ENCODE measurements at places on chromosomes 12 and 14.

GRCh38 chr14:58812050-58812910 lies 174.5 kb downstream of the DACT1 start:
- no peak for DNase-seq

DNA sequence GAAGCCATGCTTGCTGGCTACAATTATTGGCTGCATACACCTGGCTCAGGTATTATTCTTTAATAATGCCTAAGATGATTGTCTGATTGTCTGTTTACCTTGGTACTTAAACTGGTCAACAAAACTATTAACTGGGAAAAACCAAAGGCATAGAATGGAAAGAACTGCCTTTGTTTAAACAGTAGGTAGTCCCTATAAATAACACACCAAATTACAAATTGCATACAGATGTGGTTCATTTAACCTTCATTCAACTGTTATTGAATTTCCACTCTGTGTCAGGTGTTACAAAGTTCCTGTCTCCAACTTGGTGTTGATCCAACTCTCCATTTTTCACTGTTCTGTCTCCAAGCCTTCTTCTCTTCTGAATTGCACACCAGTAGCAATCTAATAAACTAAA lies 79.8 kb upstream of the FSCB start:
- DNase-seq, result no peak

- DNase-seq, result peak; percentile 51
Measured at GRCh38 chr12:71440763-71441748, 1.5 kb downstream of the LGR5 start.

DNA sequence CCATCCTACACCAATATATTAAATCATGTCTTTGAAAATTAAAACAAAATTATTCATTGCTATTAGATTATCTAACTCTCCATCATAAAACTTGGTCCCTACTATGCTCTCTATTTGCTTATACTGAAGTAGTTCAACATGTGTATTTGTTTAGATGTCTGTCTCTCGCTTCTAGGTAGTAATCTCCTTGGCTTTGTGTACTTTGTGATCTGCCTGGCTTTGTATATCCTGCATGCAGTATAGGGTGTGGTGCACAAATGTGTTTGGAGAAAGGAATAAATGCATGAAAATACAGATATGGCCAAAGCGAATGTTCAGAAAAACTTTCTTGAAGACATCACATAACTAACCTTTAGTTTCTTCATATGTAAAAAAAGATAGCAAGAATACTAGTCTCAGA lies 246.6 kb upstream of the LRFN5 start:
- DNase-seq, result no peak

- DNase-seq, result no peak
Measured at GRCh38 chr12:2853626-2854025, 3.2 kb downstream of the TEX52 start.

GRCh38 chr14:101008631-101009336 lies 105.3 kb upstream of the RTL1 start:
- no peak for DNase-seq

DNA sequence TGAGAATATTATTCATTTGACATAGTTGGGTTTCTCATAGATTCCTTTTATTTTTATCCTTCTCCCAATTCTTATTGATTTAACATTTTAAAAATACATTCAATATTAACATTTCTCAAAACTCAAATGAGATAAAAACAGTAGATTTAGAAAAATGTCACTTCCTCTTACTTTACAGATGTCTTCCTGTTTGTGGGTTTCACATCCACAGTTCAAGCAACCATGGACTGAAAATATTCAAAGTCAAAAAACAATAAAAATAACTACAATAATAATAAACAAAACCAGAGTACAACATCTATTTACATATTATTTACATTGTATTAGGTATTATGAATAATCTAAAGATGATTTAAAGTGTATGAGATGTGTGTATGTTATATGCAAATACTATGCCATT lies 111.3 kb upstream of the SLC16A7 start:
- DNase-seq, result no peak

GRCh38 chr12:127809275-127809674 lies 457.7 kb upstream of the TMEM132C start:
- no peak for DNase-seq

DNA sequence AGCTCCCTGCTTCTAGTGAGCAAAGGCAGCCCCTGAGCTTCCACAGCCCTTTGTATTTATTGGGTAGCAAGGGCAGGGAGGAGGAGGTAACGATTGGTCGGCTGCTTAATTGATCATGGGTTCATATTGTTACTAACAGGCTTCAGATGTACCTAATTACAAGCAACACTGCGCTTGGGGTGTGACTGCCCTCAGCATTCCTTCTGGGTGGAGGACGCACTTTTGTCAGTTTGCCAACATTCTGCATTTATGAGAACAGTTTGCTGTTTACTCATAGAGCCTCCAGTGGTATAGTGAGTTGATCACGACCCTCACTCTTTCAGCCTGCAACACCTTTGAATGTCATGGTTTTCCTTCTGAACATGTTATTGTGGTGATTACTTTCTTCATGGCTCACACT lies 9.6 kb downstream of the TSHR start:
- DNase-seq, result no peak

DNA sequence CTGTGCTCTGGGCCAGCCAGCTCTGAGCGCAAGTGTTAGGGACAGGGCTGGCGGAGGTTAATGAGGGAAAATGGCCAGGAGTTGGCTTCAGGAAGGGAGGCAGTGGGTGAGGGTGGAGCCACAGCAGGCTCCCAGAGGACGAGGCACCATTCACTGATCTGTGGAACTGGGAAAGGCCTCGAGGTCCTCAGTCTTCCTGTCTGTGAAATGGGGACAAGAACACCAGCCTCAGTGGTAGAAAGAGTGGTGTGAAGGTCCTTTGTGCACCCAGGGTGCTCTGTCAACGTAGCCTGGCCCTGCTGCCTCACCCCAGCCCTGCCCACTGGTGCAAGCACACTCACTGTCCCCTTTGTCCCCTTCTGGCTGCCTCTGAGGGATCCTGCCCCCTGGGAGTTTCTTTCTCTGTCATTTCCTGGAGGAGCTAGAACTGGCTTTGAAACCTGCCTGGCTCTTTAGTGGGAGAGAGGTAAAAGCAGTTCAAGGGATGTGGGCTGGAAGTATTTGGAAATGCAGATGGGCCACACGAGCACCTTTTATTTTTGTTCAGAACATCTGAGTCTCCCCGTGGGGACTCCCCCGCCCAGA lies 25.0 kb downstream of the SYNDIG1L start:
- no peak for DNase-seq

GRCh38 chr12:92118826-92119536 lies 26.7 kb downstream of the BTG1 start:
- no peak for DNase-seq

DNA sequence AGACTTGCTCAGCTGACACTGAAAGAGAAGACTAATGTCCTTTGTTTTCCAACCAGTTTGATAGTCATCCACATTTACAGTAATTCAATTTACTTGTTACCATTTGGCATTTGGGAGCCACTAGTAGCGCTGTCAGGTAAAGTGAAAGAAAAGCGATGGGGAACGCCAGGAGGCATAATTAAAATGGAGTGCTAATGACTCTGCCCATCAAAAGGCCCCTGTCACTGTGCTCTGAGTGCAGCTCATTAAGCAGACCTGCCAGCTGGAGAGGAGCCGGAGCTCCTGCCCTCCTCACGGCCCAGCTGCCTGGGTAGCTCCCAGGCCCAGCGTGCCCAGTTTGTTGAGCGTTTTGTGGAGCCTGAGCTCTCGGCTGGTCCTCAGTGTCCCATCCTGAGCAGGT lies 463.6 kb upstream of the CCDC196 start:
- DNase-seq, result no peak
